Activated T-helper 9 cell treated with anti-CD3 and anti-CD28 coated beads, Interleukin-2, amount 50 U/mL, for 16 hours (primary cell): ENCODE measurements at places on chromosomes 7 and 10.

DNA sequence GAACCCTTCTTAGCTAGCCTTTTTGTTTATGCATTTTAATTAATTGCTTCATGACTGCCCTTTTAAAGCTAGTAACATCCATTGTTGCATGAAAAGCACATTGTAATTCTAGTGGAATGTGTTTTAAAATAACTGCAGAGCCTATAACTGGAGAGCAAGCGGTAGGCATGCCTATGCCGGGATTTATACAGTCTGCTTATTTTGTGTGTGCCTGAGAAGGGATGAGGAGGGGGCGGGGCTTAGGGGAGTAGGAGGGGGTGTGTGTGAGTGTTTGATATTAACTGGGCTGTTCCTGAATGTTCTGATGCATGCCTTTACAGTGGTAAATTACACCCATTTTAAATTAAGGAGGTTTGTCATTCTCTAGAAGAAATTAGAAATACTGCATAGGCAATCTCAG lies 208.1 kb downstream of the TCF7L2 start:
- no peak for DNase-seq

DNA sequence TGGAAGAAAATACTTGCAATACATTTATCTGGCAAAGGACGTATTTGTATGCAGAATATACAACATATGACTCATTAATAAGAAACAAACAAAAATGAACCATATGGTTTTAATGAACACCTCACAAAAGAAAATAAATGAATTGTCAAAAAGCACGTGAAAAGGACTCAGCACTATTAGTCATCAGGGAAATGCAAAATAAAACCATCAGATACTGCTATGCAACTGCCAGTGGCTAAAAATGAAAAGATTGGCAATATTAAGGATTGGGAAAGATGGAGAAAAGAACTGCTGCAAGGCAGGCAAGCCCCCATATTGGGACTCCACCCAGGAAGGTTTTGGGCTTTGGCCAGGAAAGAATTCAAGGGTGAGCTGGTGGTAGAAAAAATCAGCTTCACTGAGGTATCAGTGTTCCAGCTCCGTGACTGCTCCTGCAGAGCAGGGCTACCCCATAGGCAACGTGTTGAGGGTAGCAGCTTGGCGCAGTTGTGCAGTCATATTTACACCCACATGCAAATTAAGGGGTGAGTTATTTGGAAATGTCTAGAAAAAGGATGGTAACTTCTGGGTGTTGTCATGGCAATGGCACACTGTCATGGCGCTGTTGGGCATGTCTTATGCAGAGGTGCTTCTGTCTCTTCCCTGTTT lies 72.7 kb downstream of the CUBN start:
- DNase-seq = no peak

DNA sequence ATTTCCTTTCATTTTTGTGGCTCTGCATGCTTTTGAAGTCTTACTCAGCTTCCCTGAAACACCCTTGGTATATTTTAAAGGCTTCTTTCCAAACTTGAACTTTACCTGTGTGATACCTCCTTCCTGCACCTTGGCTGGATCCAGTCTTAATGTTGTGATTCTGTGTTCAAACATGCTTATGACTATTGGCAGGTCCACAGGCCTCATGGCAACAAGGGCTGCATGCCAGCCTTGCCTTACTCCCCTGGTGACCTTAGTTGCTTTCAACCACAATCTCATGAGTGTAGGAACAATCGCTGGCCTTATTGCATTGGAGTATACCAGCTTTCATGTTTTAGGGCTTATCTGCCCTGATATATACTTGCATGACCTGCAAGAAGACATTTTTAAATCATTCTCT lies 238.7 kb downstream of the KIF20B start:
- no peak for DNase-seq

- DNase-seq = peak; percentile 15
Measured at GRCh38 chr10:110610308-110610774, 33.8 kb upstream of the RBM20 start.

DNA sequence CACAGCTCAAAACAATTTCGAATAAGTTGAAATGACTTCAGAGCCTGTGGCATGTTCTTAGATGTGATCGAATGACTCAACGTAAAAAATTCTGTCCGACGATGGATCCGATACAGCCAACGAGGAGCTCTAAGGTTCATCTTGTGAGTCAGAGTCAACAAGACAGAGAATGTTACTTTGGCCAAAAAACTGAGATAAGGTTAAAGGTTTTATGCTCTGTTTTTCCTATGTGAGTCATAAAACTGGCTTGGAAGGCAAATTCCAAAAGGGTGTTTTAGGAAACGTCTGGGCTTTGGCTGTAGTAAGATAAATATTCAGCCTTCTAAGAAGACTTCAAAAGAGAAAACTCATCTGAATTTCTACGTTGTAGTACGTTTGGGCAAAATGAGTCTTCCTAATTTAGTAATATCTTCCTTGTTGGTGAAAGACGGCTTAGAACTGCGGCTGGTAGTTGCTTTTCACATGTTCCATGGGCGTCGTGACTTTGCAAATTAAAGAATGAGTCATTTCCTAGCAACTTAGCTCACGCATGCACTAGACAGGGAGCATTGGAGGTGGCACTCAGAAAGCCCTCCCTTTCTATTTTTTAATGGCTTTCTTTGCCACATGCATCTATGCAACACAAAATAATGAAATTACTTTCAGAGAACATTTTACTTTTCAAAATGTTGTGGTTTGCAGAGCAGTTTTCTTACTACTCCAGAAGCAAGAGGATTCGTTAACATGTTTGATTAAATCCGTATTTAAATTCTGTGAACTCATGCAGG lies 28.2 kb downstream of the PFKP start:
- DNase-seq = peak; percentile 30

GRCh38 chr10:27223964-27224363 lies 16.6 kb downstream of the ACBD5 start:
- DNase-seq = peak; percentile 16

- no peak for DNase-seq
Measured at GRCh38 chr10:78900715-78901430, 167.9 kb upstream of the ZMIZ1 start.

DNA sequence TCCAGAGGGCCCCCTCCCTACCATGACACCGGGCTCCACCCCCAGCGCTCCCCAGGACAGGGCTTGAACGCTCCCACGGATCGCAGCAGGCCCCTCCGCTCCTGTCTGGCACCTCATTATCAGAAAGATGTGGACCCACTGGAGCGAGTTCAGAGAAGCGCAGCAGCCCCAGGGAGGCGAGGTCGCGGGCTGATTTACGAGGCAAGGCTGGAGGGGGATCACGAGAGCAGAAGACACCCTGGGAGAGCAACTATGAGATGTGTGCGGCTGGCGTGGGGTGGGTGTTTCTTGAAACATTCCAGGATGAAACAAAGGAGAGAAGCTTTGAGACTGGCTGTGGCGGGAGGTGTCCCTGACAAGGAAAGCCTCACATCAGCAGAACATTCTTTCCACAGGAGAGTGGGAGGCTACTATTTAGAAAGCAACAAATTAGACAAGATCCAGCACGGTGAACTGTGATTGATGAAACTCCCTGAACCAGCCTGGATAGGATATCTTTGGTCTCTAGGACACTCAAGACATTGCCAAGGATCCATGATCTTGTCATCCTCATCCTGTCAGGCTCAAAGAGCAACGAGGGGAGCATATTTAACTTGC lies 66.0 kb downstream of the JCAD start:
- DNase-seq = no peak

- DNase-seq = no peak
Measured at GRCh38 chr7:19900118-19900517, 126.7 kb upstream of the TMEM196 start.

- DNase-seq = no peak
Measured at GRCh38 chr7:4479367-4480039, 202.6 kb upstream of the FOXK1 start.

DNA sequence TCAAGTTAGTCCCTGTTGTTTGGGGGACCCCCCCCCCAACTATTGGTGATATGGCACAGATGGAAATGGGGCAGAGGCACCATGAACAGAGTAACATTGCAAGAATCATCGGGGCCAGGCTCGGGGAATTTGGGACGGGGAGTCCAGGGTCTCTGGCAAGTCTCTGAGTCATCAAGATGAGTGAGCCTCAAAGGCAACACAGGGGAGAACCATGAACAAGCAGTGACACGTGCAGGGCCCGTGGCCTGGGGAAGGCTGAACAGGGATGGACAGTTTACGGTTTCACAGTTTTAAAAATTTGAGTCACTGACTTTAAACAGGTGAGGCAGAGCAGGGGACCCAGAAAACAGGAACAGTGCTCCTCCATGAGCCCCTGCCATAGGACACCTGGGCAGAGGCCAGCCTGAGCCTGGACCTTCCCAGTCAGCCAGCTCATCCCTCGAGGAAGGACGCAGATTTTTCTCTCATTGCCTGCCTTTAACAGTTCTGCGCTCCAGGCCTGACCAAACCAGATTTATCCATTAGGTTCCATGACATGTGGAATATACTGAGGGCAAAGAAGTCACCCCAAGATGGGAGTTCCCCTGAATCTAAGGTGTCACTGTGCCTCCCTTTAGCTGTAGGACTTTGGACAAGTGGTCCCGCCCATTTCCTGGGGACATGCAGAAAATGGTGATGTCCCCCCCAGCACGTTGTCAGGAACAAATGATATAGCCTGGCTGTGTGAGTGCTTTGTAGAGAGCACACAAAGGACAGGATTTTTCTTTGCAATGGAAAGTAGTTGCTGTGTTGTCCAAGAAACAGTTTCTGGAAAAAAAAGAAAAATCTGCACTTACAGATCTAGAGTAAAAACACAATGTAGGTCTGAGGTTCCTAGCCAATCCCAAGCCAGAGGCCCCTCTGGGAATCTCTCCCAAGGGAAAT lies 23.8 kb downstream of the CHST15 start:
- no peak for DNase-seq

GRCh38 chr7:155994279-155994811 lies 182.1 kb upstream of the SHH start:
- no peak for DNase-seq

GRCh38 chr10:20931156-20931795 lies 34.2 kb upstream of the NEBL start:
- no peak for DNase-seq

DNA sequence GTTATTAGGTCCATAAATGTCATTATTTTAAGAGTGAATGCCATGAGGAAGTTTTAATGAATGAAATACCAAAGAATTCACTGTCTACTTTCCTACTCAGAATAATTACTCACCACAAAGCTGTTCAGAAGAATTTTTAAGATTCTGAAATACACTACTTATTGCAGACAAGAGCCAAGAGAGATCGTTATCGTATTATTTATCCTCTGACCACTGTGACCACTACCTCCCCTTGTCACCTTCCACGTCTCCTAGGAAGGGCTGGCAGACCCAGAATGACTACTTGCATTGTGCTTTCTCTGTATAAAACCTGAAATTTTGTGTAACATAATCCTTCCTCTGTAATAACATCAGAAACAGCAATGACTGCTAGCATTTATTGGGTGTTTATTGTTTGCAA lies 81.9 kb downstream of the ABCB5 start:
- no peak for DNase-seq

DNA sequence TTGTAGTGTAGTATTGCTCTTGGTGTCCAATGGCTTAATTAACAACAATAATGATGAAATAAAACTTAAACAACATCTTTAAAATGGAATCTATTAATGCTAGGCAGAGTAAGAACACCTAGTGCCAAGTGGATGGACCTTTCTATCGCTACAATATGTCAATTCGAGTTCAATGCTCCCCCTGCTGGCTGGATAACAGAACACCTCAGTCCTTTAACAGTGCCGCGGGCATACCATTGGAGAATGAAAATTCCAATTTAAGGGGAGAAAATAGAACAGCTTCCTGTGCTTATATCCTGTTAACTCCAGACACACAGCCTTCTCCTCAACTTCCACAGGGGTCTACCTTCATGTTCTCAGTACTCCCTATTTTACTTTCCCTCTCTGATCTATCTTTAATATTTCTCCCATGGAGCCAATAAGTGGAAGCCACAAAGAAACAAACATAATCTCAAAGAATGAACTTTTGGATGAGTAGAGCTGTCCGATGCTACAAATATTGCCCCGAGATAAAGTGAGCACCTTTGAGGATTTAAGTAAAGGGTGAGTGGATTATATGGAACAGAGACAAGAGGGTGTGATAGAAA lies 41.4 kb downstream of the COL1A2 start:
- DNase-seq = peak; percentile 25

GRCh38 chr7:5689716-5690115 lies 91.7 kb downstream of the RNF216 start:
- DNase-seq = no peak

DNA sequence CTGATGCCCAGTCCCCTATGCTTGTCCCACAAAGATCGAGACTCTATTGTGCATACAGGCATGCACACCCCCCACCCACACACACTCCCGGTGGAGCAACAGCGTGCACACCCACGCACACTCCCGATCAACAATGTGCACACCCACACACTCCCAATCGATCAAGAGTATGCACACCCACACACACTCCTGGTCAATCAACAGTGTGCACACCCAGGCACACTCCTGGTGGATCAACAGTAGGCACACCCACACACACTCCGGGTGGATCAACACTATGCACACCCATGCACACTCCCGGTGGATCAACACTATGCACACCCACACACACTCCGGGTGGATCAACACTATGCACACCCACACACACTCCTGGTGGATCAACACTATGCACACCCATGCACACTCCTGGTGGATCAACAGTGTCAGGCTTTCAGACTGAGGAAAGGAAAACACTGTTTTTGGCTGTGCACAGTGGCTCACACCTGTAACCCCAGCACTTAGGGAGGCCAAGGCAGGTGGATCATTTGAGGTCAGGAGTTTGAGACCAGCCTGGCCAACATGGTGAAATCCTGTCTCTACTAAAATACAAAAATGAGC lies 118.8 kb downstream of the PTPRN2 start:
- DNase-seq = no peak

DNA sequence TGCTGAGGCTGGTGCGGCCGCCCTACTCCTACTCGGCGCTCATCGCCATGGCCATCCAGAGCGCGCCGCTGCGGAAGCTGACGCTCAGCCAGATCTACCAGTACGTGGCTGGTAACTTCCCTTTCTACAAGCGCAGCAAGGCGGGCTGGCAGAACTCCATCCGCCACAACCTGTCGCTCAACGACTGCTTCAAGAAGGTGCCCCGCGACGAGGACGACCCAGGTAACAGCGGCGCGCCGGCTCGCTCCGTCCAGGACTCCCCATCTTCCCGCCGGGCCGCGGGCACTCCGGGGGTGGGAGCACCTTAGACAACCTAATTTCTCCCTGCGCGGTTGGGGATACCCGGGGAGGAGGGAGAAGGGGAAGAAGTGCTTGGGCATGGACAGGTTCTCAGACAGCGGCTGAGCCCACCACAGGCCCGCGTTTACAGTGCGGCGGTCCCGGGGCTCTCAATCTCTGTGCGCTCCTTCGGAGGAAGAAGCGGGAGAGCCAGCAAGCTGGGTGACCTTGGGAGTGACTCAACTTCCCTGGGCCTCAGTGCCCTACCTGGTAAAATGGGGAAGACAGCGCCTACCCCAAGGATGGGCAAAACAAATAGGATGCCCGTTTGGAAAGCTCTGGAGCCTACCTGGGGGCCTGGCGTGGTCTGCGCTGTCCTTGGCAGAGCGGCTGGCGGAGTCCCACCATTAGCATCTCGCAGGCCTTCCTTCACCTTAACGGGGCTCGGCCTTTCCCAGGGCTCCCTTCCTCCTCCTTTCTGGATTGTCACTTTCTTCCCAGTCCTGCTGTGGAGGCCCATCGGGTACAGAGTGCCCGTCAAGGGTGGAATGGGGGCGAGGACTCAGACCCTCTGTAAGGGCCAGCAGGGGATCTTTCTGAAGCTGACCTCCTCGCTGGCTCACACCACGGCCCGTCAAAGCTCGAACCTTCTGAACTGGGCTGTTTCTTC lies 852 bp downstream of the FOXI2 start:
- DNase-seq = no peak

- no peak for DNase-seq
Measured at GRCh38 chr7:33421429-33421828, 292.1 kb downstream of the BBS9 start.
